ENCODE measurements at places on chromosomes 1 and 21. TPM values are rescaled to one million over a fixed set of nuclear protein-coding genes. Genes with fewer than 3 reads are reported as not detected.

GRCh38 chr1:38208716-38209632 is 162.4 kb upstream of the POU3F1 start:
- no peak for DNase-seq

- no peak for DNase-seq
Measured at GRCh38 chr1:46019348-46019747, 113.1 kb downstream of the PIK3R3 start.

DNA sequence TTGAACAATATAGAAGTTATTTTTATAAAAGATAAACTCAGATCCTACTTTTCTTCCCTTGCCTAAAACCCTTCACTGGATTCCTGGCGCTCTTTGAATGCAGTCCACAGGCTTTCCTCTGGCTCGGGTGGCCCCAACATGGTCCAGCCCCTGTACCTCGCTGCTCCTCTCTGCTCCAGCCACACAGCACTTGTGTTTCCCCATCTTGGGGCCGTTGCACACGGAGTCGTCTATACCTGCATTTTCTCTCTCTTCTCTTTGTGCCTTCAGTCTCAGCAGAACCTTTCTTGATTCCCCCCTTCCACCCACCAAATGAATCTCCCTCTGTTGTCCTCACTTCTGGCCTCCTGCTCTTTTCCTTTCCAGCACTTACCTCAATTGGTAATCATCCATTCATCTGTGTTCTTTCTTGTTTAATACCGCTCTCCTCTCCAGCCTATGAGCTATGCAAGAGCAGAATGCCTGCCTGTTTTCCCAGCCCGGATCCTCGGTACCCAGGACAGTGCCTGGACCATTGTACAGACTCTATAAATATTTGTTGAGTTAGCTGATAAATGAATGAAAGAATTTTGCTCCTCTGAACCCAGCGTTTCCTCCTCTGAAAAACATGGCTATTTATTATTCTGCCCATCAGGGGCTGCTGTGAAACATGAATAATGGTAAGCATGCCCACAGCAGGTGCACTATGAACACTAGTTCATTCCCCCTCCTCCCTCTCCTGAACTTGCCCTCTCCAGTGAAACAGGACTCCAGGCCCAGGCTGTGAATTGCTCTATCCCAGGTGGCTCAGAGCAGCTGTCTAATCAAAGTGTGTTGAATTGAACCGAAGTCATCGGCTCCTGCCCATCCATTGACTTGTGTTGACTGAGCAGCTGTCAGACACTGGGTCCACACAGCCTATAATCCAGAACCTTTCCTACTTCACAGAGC is 266.9 kb downstream of the PTPRU start:
- DNase-seq = no peak

- DNase-seq = no peak
Measured at GRCh38 chr1:67839826-67840225, 6.6 kb upstream of the GNG12 start.

DNA sequence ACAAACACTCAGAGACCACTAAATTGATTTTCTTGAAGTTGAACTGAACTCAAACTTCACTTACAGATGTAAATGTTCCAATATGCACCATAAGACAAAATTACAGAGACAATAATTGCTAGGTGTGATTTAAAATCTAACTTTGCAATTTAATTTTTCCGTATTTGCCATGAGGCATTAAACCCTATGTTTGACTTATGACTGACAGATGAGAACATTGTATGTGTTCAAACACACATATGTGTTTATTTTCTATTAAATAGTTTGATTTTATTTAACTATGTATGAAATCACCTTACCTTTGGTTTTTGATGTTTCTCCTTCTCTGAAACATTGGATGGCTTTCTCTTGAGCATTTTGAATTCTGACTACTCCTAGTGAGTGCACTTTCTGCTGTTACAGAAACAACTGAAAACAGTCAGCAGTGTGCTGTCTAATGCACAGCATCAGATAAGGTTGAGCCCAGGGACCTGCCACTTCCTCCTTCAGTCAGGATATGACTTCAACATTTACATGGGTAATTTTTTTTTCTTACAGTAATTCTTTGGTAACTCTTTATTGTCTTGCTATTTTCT is at the start of gene SAMSN1:
Gene SAMSN1 (minus strand): TSS at position 410 of the 575 bp plus-strand sequence. CDS start 54 bp downstream, at position 356.
- peak; percentile 17 for DNase-seq

GRCh38 chr1:201771466-201771865 is 57.5 kb upstream of the IPO9 start:
- no peak for DNase-seq

VANGL1 gene
- total RNA-seq = 6.1 TPM

- DNase-seq = no peak
Measured at GRCh38 chr1:219439376-219439775, 173.5 kb downstream of the ZC3H11B start.

SMIM1 gene
- 82.9 TPM for total RNA-seq

DNA sequence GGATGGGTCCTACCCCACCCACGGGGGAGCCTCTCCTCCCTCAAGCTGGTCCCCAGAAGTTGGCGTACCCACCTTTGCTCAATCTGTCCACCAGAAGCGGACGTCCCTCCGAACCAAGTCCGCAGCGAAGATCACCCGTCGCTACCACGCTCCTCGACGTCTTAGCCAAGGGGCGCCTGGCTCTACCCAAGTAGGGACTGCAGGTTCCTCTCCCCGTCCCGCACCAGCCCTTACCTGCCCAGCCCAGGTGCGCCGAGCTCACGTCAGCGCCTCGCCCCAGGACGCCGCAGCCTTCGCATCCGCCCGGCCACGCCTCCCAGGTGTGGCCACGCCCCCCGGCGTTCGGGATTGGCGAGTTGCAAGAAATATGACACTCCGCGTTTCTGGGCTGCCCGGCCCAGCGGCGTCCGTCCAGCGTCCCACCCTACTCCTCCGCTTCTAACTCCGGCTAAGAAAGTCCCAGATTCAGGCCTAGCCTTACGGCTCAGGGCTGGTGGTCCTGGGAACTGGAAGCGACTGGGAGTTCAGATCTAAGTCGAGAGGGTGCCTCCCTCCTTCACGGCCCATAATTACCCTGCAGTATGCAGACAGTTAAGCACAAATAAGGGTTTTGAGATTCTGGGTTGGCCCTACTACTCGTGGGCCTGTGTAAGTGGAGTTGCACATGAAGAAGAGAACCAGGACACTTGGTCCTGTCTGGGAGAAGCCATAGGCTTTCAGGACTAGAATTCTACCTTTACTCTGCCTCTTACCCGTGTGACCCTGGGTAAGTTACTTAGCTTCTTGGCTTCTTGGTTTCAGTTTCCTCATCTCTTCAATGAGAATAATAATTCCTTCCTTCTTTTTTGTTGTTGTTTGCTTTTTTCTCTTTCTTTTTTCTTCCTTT is at the start of gene IRF6:
Gene IRF6 (minus strand): TSS at position 268 of the 886 bp plus-strand sequence. CDS start 4,729 bp downstream, outside the sequence.
- peak; percentile 83 for DNase-seq

DNA sequence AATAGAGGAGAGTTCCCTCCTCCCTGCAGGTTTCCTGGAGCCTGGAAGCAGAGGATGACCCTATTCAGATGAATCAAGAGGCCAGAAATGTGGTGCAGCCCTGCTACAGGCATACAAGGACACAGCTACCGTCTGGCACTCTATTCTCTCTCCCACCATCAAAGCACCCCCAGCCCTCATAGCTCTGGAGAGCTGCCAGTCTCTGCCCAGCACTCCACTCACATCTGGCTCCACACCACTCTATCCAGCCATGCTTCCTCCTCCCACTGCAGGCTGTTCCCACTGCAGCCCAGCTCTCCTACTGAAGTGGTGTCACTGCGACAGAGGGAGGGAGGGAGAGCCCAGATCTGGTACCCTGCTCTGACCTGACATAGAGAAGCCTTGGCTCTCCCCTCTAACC is 18.4 kb downstream of the SYT2 start:
- no peak for DNase-seq

DNA sequence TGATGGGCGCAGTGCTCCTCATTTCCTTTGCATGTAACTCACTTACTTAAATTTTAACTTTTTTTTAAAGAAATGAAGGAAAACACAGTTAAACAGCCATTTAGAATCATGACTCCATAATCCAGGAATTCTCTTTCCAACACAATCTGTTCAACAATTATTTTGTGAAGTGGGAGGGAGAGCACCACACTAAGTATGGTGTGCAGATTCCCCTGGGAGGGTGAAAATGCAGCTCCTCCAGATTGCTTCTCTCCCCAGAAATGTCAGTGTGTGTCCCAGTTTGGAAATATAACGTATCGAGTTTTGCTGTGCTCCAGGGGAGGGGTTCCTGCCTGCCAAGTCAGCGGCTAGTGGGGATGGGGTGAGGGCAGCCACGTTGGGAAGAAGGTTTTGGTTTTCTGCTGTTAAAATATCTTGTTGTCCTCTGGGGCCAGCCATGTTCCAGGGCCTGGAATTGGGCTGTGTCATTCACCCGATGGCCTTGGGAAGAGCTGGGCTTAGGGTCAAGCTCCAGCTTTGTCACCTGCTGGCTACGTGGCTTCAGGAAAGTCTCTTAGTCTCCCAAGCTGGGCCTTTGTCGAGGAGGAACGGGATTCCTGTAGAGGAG is 17.3 kb upstream of the DISP3 start:
- DNase-seq = no peak

- no peak for DNase-seq
Measured at GRCh38 chr1:219322766-219323165, 149.1 kb downstream of the LYPLAL1 start.

NBPF6 gene
- not detected for total RNA-seq

DNA sequence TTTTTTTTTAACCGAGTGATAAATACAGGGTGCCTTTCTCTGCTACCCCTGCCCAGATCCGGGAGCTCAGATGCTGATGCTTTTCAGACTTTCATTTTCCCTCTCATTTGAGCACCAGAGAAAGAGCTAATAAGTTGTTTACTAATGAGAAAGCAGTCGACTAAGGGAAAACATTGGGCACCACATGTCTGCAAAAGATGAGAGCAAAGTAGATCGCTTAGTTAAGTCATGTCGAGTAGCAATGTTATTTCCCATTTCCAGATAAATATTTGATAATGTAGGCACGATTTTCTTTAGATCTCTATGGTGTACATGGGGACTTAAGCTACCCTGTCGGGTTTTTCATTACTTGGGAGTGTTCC is 1.2 kb downstream of the PKN2 start:
- DNase-seq = no peak

SOX13 gene
- 11.6 TPM for total RNA-seq

C1QB gene
- total RNA-seq = 129 TPM

GRCh38 chr1:21568006-21568746 is 59.0 kb downstream of the ALPL start:
- DNase-seq = no peak

DNA sequence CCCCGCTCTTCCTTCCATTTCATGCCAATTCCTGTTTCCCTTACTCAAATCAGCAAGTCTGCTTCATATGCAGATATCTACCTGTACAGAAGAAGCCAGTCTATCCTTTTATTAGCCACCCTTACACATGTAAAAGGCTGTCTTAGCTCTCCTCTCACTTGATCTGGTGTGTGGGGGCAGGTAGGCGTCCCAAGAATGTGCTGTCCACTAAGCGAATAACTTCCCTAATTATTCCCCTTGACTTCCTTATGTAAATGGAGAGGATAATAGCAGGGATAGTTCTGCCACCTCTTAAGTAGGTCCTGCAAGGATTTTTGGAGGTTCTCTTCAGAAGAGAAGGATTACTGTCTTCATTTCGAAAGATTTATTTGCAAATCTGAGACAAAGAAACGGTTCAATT is 160.4 kb downstream of the TTLL7 start:
- DNase-seq = no peak

- no peak for DNase-seq
Measured at GRCh38 chr21:14886001-14886400, 178.8 kb downstream of the NRIP1 start.

- no peak for DNase-seq
Measured at GRCh38 chr21:17539743-17540341, 27.0 kb downstream of the CXADR start.

DNA sequence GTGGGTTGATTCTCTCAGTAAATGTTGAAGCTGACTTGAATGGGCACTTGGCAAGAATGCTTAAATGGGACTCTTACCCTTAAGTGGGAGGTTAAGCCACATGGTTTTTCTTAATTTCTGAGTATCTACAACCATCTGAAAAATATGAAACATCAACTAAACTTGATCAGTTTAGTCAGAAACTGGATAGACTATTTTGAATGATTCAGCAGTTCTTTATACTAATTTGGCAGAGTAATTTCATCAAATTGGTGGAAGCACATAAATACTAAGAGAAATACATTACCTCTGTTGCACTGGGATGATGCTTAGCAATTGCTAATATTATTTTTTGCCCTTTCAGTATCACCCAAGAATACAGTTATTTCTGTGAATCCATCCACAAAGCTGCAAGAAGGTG is 4.7 kb downstream of the VCAM1 start:
- no peak for DNase-seq

DNA sequence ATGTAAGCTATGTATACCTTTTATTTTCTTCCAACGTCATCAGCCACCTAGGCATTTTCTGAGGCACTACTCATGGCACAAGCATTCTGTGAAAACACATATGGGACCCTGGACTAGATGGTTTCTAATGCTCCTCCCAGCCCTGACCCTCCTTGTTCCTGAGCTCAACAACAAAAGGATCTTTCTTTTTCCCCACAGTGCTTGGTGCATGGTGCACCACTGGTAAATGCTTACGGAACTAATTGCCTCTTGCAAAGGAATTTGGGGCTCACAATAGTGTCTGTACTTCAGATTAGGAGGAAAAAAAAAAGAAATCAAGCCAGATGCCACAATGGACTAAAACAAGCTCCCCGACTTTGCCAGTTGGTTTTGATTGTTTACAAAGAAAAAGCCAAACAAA is 390.5 kb downstream of the PLPP3 start:
- no peak for DNase-seq

PTAFR gene
- 2.6 TPM for total RNA-seq

- DNase-seq = no peak
Measured at GRCh38 chr21:34857874-34858273, 189.1 kb downstream of the CLIC6 start.

EFNA3 gene
- total RNA-seq = 1.2 TPM

KCNN3 gene
- 3.3 TPM for total RNA-seq

DNA sequence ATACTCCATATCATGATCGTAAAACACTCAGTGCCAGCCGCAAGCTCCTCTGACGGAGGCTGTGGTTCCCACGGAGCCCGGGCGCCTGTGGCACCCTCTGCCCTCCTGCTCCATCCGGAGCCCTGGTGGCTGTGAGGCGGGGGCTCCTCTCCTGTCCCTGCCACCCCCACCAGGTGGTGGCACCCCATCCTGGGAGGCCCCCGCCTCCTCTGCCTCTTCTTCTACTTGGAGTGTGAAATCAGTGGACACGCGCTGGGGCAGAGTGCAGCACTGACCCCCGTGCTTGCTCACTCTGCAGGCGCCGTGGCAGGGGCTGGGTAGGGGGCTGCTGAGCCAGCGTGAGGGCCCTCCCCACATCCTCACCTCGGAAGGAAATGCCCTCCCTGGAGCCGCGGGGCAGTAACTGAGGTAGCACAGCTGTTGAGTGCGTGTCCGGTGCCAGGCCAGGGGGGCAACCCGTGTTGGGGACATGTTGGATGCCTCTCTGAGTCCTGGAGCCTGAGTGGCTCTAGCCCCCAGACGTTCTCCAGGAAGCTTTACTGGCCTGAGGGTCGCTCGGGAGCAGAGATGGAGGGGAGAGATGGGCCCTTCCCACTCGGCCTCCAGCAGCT is 58.7 kb upstream of the ABCG1 start:
- no peak for DNase-seq

CTSS gene
- 64.7 TPM for total RNA-seq
